ENCODE measurements at places on chromosomes 6 and 20. TPM values are rescaled to one million over a fixed set of nuclear protein-coding genes. Genes with fewer than 3 reads are reported as not detected.

AIF1 gene
- 129 TPM for total RNA-seq

AGPAT4 gene
- total RNA-seq: 3.7 TPM

ERVFRD-1 gene
- total RNA-seq: not detected

KHDC1 gene
- total RNA-seq: 1.6 TPM

NRSN1 gene
- not detected for total RNA-seq

PPP1R3D gene
- total RNA-seq: 3.9 TPM

FILIP1 gene
- total RNA-seq: not detected

CALHM4 gene
- not detected for total RNA-seq

SLC2A10 gene
- total RNA-seq: not detected

PTCRA gene
- total RNA-seq: not detected

CALHM6 gene
- 3.1 TPM for total RNA-seq

POU5F1 gene
- total RNA-seq: 0.48 TPM

GABBR1 gene
- total RNA-seq: 11.2 TPM

MEP1A gene
- not detected for total RNA-seq

SIM1 gene
- not detected for total RNA-seq

ZC3H12D gene
- total RNA-seq: 82.7 TPM

ESF1 gene
- total RNA-seq: 14.5 TPM

COL21A1 gene
- not detected for total RNA-seq

KCNK16 gene
- not detected for total RNA-seq

PRDM13 gene
- not detected for total RNA-seq

TRIM10 gene
- total RNA-seq: 0.25 TPM

ERMARD gene
- total RNA-seq: 21.1 TPM

NINL gene
- total RNA-seq: 2.9 TPM

SNX21 gene
- total RNA-seq: 1.2 TPM

All from activated naive CD4-positive, alpha-beta T cell treated with anti-CD3 and anti-CD28 coated beads for 36 hours (primary cell).